ENCODE measurements at places on chromosomes 1 and 21.
A peak's percentile ranks its signal among the peaks of the same experiment; 100 is the strongest.

- DNase-seq = no peak
Measured at GRCh38 chr1:178267646-178268094, 173.8 kb downstream of the RASAL2 start.

DNA sequence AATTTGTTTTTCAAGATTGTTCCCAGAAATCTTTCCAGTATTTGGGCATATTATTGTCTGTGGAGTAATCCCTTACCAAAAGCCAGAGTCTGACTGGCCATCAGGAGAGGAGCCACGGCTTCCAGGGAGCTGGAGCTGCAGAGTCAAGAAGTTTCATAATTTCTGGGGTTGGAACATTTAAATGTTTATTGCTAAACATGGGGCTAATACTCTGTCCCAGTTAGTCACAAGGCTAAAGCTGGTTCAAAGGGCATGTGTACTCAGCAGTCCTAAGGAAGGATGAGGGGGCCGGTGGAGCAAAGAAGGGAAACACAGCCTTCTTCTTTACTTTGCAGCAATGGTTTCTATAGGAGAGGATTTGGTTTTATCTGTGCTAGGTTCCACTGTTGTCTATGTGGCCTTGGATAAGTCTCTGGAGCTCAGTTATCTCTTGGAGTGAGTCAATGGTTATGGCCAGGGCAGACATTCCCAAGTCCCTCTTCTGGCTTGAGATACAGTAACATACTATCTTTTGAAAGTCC, 9.5 kb downstream of the DENND2D start:
- DNase-seq = no peak

DNA sequence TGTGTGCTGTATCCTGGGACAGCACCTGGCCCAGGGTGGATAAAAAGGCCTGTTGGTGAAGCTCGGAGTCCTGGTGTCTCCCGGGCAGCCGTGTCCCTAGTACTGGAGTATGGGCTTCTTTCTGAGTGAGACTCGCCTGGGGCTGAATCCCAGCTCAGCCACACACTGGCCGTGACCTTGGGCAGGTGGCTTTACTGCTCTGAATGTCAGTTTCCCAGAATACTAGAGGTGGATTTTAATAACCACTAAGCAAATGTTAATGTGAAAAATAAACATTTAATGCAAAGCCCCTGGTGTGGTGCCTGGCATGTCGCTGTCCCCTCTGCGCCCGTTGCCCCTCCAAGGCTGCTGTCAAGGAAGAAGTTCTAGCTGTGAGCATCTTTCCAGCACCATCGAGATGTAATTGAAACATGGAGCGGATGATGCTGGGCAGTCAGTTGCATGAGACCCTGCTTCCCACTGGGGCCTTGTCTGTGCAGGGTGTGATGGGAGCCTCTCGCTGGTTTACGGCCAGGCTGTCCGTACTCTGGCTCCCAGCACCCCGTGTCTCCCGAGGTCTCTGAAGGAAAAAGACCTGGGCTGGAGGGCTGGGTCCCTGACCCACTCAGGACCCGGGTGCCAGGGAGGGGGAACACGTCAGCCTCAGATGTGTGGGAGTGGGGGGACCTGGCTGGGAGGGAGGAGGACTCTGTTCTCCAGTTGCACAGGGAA, 527.8 kb downstream of the MATN1 start:
- no peak for DNase-seq

DNA sequence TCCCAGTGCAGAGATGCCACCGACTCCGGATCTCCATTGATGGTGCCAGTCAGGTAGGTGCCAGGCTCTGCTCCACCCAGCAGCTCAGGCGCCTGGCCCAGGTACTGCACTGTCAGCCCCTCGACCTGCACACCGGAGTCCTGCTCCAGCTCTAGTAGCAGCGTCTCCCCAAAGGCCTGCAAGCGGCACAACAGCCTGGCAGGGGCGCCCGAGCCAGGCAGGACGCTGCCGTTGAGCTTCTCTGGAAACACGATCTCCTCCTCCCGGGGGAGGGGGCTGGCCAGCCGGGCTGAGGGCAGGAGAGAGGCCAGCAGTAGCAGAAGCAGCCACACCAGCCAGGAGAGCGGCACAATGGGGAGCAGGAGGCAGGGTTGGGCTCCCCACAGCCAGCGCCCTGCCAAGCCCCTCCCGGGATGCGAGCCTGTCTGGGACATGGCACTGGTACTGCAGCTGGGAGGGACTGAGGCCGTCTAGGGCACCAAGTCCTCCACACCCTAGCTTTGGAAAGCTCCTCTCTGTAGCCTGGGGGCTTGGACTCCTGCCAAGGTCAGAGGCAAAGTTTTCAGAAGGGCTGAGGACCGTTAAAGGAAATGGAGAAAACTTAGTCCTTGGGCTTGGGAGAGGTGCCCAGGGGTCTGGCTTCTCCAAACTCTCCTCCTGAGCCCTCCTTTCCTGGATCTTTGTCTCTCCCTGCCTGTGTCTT, 509 bp downstream of the ADAMTS4 start:
- no peak for DNase-seq

DNA sequence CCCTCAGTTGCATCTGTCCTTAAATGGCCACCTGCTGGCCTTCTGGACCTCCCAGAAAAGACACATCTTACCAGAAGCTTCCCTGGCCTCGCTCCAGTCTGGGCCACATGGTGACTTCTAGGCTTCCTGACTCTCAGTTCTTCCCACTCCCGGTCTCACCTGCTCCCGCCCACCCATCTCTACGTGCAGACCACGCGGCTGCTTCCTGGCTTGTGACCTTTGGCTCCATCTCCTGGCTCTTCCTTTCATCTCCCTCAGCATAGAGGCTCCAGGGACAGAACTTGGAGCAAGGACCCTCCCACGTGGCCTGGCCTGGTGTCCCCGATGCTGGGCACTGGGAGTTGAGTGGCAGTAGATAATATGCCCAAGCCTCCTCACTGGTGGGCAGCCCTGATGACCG, 124.9 kb upstream of the IRF2BP2 start:
- no peak for DNase-seq

GRCh38 chr1:163442895-163443294, 121.1 kb downstream of the NUF2 start:
- DNase-seq = no peak

DNA sequence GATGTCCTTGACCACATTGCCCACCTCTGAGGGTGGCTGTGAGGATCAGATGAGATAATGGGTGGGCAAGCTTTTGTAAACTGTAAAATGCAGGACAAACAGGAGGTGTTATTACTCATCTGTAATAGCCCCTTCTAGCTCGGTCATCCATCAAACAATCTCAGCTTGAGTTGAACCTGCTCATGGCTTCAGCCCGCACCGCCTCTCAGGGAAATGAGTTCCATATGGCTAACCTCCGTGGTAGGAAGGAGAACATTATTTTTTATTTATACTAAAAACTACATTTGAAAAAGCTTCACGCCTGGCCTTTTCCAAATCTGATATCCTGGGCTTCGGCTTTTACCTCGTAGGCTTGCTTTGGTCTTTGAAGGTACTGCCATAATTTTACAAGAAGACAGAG, 116.2 kb upstream of the USP24 start:
- DNase-seq = no peak

DNA sequence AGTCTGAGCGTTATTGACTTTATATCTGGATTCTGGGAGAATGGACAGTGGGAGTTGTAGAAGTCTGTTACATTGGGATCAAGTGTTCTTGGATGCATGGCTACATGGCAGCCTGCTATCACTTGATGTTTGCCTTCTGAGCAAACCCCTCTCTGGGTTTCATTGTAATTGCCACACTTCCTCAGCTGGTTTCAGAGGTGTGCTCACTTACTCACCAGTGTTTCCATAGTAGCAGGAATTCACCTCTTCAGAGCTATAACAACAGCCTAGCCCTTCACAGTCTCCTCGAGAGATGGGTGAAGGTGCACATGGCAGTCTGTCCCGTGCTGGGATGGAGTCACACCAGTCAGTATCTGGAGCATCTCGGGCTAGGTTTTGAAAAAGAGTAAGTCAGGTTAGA, 2.6 kb downstream of the ZP4 start:
- no peak for DNase-seq

- no peak for DNase-seq
Measured at GRCh38 chr1:219650880-219651279, 38.0 kb upstream of the ZC3H11B start.

DNA sequence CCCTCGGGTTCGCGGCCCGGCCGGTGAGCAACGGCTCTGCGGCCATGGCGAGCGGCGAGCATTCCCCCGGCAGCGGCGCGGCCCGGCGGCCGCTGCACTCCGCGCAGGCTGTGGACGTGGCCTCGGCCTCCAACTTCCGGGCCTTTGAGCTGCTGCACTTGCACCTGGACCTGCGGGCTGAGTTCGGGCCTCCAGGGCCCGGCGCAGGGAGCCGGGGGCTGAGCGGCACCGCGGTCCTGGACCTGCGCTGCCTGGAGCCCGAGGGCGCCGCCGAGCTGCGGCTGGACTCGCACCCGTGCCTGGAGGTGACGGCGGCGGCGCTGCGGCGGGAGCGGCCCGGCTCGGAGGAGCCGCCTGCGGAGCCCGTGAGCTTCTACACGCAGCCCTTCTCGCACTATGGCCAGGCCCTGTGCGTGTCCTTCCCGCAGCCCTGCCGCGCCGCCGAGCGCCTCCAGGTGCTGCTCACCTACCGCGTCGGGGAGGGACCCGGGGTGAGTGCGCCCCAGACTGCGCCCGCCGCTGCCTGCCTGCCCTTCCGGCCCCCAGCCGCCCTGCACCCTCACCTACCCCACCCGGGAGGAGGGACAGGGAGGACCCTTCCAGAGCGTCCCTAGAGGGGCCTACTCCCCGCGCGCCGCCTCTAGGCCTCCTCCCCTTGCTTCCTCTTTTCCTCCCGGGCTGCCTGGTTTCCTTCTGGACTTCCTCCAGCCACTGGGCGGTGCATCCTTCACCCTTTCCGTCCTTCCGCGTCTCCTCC, at the start of gene RNPEP:
TSS of gene RNPEP (plus strand) at position 26 of the 757 bp plus-strand sequence. CDS start at position 45, 19 bp downstream.
- no peak for DNase-seq

GRCh38 chr21:17925899-17926298, 106.7 kb upstream of the C21orf91 start:
- DNase-seq = peak; percentile 24

- peak; percentile 70 for DNase-seq
Measured at GRCh38 chr1:61851849-61852669, 109.8 kb downstream of the PATJ start.

GRCh38 chr1:117089996-117090395, 29.9 kb downstream of the TTF2 start:
- DNase-seq = no peak

DNA sequence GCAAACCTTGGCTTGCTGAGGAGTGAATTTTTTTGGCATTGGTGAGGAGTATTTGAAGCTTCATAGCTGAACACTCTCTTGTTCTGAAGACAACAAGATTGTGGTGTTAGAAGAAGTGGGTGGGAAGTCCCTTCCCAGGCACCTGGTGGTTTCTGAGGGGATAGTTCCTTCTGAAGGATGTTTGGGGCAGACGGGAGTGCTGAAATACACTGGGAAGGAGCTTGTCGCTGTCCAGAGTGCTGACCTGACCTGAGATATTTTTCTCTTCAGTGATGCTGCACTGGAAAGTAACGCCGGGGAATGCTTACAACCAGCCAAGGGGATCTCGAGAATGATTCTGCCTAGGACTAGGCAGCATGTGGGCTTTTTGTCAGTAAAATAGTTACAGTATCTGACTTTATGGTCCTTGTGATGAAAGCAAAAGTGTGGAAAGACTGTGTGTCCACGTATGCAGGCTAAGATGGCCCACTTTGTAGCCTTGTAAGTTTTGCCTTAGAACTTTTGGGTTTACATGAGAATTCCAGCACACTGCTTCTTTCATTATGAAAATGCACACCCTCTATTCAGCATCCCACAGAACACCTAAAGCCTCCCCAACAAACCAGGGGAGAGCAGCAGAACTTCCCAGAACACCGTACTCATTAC, 33.1 kb upstream of the NFASC start:
- peak; percentile 3 for DNase-seq

GRCh38 chr1:184060316-184060715, 8.8 kb downstream of the TSEN15 start:
- DNase-seq = no peak

GRCh38 chr1:30373471-30374399, 349.6 kb downstream of the MATN1 start:
- no peak for DNase-seq

DNA sequence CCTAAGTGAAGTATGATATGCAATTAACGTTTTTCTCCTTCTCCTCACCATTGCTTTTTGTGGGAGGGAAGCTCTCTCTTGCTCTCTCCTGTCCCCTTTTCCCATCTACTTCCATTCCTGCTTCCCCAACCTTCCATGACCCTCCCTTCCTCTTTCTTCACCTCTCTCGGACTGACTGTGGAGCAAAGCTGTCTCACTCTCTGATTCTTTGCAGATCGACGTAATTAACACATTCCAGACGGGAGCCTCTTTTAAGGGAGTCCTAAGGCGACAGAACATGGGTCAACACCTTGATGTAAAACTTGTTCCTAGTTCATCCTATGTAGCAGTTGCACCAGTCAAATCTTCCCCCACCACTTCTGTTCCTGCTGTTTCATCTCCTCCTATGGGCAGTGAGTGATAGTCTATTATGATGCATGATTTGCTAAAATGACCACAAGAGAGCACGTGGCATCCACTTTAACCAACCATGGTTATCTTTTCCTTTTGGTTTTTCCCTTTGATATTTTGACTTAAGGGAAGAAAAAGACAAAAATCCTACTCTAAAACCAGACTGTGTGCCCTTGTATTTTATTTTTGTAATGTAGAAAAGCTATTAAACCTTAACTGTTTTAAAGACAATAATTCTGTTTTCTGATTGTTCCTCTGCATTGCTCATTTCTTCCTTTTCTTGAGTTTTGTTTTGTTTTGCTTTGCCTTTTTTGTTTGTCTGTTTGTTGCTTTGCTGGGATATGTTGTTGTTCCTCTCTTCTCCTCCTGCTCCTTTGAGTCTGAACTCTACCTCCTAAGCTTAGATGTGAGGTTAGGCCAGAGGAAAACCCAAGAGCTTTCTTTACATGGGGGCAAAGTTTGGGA, 31.7 kb upstream of the LAX1 start:
- no peak for DNase-seq

- DNase-seq = no peak
Measured at GRCh38 chr1:2541619-2542245, 11.7 kb upstream of the HES5 start.

DNA sequence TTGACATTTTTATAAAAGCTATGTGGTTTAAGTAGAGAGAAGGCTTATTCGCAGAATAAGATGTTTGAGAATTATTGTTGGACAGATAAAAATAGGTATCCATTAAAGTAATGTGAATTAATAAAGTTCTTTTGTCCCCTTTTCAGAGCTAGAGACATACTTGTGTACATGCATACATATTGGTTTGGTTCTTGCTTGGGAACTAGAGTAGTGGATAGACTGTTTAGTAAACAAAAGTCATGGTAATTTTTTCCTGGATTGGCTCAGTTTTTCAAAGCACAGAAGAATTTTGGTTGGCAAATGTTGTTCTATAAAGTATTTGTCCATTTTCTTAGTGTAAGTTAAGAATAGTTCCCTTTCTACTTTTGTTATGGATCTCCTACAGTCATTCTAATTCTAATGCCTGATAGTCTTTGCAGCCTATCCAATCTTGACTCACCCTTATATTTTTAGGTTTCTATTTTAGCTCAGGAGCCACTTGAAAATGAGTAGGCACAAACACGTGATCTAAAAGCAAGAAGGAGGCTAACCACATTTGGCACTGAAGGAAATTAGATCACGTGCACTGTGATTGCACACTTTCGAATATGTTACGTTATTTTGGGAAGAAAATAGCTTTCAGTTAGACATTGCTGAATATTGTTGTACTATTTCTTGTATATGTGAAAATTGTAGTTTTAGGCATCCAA, 47.0 kb downstream of the RABGAP1L start:
- no peak for DNase-seq
